ENCODE measurements at places on chromosomes 6 and 20.

GRCh38 chr6:130161683-130162404 is 60.9 kb downstream of the SAMD3 start:
- no peak for DNase-seq

GRCh38 chr20:17377231-17377630 is 150.4 kb downstream of the PCSK2 start:
- DNase-seq: no peak

DNA sequence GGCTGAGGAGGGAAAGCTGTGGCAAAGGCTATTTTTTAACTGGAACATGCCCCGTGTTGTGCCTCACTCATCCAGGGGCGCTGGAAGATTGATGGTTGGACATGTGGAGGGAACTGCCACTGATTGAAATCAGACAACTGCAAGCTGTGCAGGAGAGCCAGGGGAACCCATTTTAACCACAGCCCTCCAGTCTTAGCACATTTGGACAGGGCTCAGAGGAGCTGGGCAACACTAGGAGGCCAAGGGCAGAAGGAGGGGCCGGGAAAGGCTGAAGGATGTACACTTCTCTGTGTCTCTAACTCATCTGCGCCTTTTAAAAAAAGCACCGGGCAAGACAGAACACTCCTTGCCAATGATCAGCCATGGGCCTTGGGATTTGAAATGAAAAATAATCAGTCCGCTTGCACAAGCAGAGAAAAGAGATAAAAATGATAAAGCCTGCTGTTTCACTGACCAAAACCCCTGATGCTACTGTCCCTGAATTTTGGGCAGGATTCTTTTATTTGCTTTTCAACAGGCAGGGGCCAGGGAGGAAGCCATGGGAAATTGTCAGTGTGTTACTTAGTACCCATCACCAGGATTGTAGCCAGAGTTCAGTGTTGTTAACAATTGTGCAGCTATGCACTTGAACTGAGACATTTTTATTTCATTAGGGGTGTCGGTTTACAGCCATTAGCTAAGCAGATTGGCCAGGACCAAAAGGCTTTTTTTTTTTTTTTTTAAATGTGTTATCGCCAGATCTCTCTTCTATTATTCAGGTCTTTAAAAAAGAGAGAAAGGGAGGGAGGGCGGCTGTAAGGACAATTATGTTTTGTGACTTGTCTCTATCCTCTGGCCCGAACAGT is 109.3 kb upstream of the EYA4 start:
- DNase-seq: no peak

GRCh38 chr6:117974914-117975627 is 68.0 kb downstream of the SLC35F1 start:
- DNase-seq: no peak

- DNase-seq: no peak
Observed at GRCh38 chr6:169648617-169649016, 53.2 kb downstream of the WDR27 start.

GRCh38 chr6:164211254-164211653 is 796.7 kb downstream of the QKI start:
- no peak for DNase-seq

GRCh38 chr6:136823128-136823660 is 802 bp downstream of the PEX7 start:
- no peak for DNase-seq

DNA sequence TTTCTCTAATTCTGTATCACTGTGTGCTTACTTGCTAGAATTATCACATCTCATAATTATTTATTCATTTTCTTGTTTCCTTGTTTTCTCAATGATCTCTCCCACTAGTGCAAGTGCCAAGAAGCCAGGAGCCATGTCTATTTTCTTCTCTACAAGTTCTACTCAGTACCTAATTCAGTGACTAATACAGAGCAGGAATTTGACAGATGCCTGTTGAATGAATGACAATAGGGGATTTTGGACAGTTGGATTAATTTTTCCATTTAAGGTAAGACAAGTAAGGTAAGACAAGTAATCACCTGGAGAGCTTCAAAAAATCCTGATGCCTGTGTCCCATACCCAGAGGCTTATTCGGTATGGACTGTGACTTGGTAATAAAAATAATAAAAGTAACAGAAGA is 81.0 kb downstream of the EDN1 start:
- DNase-seq: no peak

GRCh38 chr6:137193256-137194070 is 20.0 kb upstream of the IL22RA2 start:
- no peak for DNase-seq

DNA sequence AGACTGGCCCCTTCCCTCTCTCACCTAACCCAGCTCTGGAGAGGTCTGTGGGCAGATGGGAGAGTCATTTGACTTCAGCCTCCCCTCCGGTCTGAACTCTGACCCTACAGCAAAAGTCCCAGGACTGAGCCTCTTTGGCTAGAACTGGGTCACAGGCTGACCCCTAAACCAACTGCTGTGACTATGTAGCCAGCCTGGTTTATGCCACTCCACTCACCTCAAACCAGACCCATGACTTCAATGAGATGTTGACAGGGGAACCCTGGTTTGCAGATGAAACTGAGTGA is 864 bp upstream of the OSBPL2 start:
- DNase-seq: no peak

DNA sequence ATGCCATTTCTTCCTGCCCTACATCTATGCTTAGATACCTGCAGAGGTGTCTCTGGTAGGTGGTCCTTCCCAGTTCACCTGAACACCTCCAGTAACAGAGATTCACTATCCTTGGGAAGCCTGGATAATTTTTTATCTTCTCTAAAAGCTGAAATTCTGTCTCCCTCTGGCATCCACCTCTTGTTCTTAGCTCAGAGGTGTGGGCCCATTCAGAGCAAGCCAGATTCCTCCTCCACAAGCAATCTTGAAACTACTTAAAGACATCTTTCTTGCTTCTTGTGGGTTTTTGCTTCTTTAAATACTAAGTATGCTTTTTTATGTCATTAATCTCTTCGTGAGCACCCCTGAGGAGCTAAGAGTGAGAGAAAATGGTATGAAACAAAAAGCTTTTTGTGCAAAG is 10.4 kb upstream of the SNRPB2 start:
- DNase-seq: no peak

GRCh38 chr6:93420163-93420795 is 920 bp upstream of the EPHA7 start:
- DNase-seq: no peak

DNA sequence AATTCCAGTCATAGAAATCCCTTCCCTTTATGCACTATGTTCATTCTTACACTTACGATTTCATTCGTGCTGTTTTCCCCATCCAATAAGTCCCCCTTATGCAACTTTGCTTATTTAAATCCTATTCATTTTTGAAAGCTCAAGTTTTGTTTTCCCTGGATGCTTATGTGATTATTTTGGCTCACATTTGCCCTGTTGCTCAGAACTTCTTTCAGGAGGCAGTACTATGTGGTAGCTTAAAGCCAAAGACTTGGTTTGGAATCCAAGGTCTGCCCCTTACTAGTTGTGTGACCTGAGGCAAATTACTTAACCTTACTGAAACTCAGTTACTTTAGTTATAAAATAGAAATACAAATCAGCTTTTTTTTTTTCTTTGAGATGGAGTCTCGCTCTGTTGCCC is 59.6 kb downstream of the MOXD1 start:
- DNase-seq: no peak

- DNase-seq: no peak
Observed at GRCh38 chr6:143949535-143949934, 58.5 kb downstream of the PLAGL1 start.

DNA sequence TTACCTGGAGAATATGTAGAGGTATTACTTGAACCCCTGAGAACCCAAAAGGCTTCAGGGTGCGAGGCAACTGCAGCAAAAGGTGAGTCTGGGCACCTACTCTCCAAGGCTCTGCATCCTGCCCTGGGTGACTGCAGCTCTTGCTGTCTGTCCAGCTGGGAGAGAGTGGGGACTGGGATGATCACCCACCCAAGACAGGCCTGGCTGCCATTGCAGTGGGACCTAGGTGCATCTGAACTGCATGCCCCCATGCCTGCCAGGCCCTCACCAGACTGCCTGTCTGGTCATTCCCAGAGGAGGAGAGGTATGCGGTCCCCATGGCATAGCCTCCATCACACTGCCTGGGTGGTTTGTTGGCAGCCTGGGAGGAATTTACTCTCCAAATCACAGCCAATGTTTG is 563.9 kb downstream of the TFAP2A start:
- no peak for DNase-seq

DNA sequence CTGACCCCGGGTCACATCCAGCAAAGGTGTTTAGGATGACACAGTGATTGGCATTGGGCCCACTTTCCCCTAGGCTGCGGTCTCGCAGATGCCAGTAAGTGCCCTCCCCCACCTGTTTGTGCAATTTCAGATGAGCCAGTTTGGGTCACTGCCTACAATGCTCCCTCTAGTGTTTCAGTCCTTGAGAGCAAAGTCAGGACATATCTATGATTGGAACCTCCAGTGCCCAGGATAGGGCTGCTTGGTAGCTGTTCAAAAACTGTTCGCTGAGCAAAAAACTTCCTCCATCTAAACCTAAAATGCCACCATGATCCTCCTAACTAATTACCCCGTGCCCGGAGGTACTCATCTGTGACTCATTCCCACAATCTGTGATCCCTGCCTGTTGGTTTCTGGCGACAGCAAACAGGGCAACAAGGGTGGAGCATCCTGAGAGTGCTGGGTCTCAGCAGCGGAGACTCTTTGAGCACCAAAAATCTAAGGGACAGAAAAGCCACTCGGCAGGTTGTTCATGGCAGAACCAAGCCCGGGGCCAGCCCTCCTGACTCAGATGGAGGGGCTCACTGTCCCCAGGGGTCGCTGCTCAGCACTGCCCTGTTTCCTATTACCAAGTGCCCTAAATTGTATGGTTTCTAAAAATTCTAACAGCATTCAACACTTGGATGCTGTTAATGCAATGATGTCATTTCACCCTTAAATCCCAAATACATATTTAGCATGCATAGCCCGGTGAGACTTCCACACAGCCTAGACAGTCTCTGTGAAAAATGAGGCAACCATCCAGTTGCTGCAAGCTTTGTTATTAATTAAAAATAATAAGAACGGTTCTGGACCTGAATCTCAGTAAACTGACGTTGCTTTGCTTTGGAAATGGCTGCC is 5.0 kb downstream of the VSX1 start:
- no peak for DNase-seq

GRCh38 chr6:33621711-33622388 is 728 bp downstream of the ITPR3 start:
- no peak for DNase-seq
